ENCODE measurements at places on chromosomes 4 and X.

DNA sequence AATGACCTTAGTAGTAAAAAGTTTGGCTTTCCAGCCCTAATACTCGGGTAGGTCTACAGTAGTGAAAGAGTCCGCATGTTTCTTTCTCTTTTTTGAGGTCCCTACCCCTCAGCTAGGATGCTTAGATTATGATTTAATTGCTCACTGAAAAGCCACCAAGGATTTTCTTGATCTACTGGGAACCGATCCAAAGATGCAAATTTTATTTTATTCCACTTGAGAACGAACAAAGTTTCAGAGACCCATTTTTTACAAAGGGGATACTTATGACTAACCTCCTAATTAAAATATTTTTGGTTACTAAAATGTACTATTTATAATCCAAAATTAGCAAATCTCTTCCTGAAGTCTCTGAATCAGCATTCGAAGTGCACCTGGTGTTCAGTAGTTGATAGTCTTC lies 14.3 kb upstream of the PDHA2 start:
- DNase-seq = no peak

- DNase-seq = no peak
Measured at GRCh38 chr4:169662206-169662605, 41.8 kb downstream of the CLCN3 start.

DNA sequence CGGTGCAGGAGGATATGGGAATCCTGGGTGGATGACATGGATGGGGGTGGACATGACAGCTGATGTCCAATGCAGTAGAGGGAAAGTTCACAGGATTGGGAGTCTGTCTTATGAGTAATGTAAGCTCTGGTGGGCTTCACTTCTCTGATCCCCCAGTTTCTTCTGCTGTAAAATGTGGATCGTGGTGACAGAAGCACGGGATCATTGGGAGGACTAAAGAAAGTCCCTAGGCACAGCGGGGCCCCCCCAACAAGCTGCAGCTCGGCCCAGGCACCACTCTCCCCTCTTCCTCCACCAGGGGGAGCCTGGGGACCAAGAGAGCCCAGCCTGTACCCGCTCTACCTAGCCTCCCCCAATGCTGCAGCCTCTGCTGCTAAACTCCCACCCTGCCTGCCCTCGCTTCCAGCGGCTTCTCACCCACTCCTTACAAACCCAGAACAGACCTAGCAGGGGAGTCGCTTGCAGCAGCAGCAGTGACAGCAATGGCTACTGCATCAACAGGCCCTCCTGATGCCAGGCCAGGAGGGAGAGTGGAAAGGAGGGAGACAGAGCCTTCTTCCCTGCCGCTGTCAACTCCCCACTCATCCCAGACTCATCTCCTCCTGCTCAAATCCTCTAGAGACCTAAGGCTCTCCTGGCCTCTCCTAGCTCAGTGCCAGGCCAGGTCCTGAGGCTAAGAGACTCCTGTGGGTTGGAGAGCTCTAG lies 36.1 kb upstream of the IQSEC2 start:
- no peak for DNase-seq

DNA sequence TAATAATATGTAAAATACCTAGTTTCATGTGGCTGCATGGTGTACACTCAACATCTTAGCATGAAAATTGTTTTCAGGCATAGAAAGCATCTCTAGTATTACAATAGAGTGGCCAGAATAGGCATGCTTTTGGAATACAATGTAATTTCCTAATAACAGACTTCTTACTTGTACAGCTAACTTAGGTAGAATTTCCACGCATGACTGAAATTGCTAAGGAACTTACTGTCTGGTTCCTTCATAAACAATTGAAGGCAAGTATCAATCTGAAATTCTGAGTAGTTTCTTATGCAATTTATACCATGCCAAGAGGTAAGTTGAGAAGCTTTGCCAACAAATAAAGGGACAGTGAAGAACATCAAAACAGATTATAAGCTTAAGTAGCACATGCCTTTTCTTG lies 26.7 kb downstream of the SULT1E1 start:
- no peak for DNase-seq

GRCh38 chr4:83771113-83771705 lies 235.3 kb downstream of the GPAT3 start:
- no peak for DNase-seq

DNA sequence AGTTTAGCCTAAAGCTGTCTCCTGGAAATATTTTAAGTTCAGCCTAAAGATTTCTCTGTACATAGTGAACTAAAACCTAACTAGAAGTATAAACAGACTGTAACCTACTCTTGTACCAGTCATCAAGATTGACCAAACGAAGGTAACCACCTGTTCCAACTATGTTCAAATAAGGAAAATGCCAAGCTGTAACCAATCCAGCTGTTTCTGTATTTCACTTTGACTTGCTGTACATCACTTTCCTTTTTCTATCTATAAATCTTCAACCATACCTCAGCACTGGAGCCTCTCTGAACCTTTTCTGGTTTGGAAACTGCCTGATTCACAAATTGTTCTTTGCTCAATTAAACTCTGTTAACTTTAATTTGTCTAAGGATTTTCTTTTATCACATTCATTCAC lies 3.1 kb upstream of the CYSLTR1 start:
- DNase-seq = no peak

- no peak for DNase-seq
Measured at GRCh38 chr4:36786519-36786918, 458.0 kb upstream of the NWD2 start.
